Cortex of kidney (tissue), 1 donor: ENCODE measurements at places on chromosomes 1 and 21.

DNA sequence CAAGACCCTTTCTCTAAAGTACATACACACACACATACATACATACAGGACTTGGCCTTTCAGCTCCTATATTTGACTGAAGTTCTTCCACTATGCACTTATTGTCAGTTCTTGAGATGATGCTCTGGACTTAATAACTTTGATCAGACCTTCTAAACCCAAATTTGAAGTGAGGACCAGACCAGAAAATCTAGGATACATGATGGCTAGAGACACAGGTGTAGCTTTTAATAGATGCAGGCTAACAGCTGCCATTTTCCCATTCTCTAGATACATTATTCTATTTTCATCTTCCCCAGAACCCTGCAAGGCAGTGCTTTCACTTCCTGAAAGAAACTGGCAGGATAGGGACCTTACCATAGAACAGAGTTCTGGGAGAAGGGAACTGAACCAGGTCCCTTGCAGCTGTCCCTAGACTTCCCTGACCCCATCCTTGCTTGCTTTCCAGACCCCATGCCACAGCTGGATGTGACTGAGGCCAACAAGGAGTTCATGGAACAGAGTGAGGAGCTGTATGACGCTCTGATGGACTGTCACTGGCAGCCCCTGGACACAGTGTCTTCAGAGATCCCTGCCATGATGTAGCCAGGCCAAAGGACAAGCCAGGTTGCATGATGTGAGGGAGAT, 14.9 kb upstream of the RAB42 start:
- DNase-seq, result no peak

DNA sequence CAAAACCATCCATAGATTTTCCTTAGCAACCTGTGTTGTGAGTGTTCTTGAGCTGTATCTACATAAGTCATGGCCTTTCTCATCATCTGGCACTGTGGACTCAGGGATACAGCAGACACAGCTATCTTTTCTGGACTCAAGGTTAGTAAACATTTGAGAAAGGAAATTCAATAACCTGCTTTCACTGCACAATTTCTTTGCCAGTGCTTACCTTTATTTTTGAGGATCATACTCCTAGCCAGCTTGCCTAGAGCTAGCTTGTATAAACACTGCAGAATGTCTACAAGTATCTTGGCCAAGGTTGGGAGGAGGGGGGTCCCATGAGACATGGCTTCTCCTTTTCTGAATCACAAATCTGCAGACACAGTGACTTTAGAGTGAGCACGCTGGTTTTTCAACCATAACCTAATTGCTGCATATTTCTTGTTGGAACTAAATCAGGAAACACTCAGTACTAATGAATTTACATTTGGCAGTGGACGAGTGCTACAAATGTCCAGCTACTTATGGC, 27.2 kb downstream of the ADAMTS5 start:
- no peak for DNase-seq

DNA sequence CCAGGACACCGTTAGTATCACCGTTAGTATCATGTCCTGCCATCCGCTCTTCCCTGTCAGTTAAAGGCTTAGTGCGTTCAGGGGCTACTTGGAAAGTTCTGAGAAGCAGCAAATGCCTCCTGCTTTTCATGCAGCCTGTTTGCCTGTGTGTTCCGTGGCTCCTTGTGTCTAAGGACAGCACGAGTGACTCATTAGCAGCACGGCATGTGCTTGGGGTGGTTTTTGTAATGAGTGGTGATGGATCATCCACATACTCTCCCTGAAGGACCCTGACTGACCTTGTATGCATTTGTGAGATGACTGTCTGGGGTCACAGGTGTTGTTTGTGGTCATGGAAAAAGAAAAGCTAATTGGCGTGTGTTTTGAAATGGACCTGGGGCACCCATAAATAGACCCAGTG, 221.9 kb downstream of the PBX1 start:
- no peak for DNase-seq

DNA sequence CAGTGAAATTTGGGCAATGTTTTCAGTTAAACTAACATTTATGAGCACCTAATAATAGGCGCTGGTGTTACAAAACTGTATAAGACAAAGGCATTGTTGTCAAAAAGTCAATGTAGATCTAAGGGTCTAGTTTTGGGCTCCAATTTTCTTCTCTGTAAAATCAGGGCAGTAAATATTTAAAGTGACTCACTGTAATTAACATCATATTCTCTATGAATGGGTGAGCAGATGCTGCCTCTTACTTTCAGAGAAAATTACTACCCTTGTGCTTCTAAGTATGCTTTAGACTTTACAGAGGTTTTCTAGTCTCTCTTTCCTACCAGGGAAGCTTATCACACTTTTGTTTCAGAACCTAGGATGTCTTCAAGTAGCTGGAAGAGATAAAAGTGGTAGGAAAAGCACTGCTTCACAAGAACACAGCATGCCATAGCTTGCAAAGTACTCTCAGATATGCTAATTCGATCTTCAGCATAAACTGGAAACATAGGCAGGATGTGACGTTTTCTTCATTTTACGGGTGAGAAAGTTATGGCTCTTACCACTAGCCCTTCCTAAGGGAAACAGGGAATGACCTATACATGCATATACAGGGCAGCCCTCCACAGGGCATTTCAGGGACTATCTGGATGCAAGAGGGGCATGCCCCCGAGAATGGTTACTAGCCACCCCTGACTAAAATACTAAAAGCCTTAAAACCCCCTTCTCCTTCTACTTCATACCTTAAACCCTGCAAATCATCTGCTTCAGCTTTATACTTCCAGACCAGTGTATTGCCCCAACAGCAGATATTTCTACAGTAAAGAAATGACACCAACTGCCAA, 2.6 kb downstream of the C1orf116 start:
- no peak for DNase-seq

- no peak for DNase-seq
These were observed 817.9 kb downstream of the PLA2G4A start for GRCh38 chr1:187646536-187647107.

GRCh38 chr1:201393076-201393475, 6.0 kb downstream of the LAD1 start:
- DNase-seq, result no peak

DNA sequence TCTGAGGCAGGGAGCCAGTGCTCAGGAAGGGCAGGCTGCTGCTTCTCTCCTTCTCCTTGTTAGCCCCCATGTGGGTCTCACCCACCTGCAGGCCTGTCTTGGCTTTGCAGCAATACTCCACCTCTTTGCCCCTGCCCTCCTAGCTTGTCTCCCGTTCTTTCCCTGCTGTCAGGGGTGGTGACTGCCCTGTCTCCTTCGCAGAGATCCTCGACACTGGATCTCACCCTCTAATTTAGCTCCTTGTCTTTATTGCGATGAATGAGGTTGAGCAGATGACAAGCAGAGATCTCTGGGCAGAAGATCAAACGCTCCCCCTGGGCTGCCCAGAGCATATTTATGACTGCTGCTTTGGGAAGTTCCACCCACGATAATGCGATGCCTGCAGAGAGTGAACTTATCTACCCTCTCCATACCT, 199.2 kb downstream of the ROR1 start:
- no peak for DNase-seq

DNA sequence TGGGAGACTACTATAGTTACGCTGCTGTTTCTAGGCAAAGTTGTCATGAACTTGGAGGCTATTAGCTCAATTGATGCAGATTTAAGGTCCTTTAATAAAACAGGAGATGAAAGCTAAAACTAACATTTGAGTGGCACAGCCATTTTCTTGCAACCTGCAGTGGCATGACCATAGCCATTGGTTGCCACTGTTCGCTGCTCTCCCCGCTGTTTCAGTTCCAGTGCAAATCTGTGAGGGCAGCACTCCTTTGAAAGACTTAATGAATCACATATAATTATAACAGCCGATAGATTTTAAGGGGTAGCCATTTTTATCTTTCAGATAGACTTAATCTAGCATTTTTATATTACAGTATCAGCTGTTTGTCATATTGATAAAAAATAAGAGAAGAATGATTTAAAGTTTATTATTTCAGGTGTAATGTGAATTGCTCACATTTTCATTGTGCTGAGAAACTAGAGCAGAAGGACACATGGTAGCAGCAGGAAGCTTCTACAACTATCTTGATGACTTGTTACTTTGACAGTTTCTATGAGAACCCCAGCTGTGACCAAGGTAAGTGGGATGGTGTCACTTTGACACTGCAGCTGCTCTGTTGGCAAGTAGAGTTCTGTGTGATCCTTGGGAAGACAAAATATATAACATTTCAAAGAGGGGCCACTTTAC, 203.7 kb downstream of the PLA2G4A start:
- DNase-seq, result no peak

GRCh38 chr1:220327106-220327505, 54.9 kb upstream of the RAB3GAP2 start:
- DNase-seq, result no peak

DNA sequence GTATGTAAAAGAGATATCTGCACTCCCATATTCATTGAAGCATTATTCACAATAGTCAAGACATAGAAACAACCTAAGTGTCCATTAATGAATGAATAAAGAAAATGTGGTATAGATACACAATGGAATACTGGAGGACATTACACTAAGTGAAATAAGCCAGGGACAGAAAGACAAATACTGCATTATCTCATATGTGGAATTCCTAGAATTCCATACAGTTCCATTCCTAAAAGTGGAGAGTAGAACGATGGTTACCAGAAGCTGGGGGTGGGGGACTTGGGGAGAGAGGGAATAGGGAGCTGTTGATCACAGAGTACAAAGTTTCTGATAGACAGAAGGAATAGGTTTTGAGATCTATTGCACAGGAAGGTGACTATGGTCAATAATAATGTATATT, 7.4 kb downstream of the TMED5 start:
- DNase-seq, result no peak

- DNase-seq, result no peak
These were observed 52.5 kb downstream of the DISP1 start for GRCh38 chr1:222867316-222867715.

DNA sequence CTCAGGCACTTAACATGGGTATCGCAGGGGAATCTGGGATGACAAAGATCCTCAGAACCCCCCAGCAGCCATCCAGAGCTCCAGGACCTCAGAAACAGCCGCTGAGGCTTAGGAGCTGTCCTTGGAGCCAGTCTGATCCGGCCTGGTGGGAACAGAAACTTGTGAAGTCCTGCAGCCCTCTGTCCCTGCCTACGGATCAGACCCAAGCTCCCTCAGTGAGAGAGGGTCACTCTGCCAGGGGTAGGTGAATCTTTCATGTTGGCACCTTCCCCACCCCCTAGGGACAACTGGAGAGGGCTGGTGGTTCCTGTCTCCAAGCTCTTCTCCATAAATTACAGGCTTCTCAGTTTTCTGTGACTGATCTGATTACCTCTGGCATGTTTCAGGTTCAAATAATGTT, 122.3 kb downstream of the TLR5 start:
- no peak for DNase-seq

- no peak for DNase-seq
These were observed 7.8 kb downstream of the RNF2 start for GRCh38 chr1:185053204-185053603.

DNA sequence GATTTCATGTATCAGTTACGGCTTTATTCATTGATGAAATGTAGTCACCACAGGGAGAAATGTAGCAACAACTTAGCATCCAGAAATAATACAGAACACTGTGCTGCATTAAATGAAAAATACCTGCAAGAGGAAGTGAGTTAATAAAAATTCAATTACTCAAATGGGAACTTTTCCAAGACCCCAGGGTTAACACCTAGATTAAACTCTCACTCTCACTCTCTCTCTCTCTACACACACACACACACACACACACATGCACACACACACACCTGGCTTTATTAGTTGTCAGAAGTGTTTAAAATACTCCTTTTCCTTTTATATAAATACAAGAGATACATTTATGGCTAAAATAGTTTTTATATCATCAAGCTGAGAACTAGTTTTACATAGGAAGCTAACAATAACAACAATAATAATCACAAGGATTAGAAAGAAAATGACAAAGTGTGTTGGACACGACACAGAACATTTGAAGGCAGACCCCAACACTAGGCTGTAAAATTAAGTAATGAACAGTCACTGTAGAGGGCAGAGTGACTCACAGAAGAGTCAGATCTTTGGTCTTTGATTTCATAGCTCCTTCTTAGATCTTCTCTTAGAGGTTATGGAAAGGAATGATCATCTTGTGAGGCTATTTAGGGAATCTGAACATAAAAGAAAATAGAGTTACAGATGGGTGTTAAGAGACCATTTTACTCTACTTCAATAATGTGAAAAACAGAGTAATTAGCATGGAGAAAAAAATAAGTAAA, 1266.0 kb upstream of the ADGRL2 start:
- DNase-seq, result no peak

GRCh38 chr1:99669821-99670220, 23.9 kb downstream of the PALMD start:
- no peak for DNase-seq

DNA sequence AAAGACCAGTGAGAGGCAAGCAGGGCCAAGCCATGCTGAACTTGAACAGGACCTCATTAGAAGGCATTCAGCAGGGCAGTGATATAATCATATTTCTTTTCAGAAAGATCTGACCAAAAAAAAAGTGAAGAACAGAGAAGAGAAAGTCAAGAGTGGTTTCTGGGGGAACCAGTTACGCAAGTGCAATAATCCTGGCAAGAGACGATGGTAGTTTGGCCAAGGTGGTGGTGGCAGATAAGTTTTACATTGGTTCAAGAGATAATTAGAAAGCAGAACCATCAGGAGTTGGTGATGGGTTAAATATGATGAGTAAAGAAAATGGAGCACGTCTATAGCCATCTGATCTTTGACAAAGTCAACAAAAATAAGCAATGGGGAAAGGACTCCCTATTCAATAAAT, 54.3 kb downstream of the ZSWIM5 start:
- no peak for DNase-seq

DNA sequence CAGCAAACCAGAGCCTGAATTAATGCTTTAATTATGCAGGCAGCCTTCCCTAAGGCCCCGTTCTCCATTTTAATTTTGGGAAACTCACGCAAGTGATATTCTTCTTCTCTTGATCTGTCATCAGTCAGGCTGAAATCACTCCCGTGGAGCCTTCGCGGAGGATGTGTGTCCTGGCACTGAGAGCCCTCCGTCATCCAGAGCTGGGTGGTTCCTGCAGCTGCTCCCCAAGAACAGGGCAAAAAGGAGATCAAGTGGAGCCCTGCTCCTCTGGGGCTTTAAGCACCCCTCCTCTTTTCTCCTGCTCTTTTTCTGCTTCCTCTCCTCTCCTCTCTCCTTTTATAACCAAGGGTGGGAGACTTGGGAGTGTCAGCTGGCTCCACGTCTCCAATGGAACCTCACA, 133.2 kb upstream of the CACNA1E start:
- no peak for DNase-seq
